CD4-positive, alpha-beta T cell treated with Interleukin-17A for 4 hours (primary cell): ENCODE measurements at places on chromosomes 3 and 15.

- peak; percentile 53 for DNase-seq
Measured at GRCh38 chr15:44194323-44195150, 534 bp downstream of the FRMD5 start.

DNA sequence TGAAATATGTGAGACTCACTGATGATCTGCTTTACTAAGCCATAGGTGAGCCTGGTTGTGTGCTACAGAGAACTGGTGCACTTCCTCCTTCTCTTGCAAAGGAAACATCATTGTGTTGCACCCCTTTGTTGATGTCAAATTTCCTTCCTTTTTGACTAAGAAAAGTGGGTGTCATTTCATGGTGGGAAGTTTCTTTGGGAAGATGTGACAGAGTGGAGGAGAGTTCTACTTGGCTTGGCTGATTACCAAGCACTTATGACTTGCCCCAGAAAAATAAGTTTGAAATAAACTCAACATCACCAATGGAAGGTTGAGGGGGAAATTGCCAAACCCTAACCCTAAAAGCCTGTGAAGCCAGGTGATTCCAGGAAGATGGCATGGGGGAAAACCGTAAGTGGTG, 53.5 kb upstream of the KIF23 start:
- DNase-seq, result no peak

DNA sequence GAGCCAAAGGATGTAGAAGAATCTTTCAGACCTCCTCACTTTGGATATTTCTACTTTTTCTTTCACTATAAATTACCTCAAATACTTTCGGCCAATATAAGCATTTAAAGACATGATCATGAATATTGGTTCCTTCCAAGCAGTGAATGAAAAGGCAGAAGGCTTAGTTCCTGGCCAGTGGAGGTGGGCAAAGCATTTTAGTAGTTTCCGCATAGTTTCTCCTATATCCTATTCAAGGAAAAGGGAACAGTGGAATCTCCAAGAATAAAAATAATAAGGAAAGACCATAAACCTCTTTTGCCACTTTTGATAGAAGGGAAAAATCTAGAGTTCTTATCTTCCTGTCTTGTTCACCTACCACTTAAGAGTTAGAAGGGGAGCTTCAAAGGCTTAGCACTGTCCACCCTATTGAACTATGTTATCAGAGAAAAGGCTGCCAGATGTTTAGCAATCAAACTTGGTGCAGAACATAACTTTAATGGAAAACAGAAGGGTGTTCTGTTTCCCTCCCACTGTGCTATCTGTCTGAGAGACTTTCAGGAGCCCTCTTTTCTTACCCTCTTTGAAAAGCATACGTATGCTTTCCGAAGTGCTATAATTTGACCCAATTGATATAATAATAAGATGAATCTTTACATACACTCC, 155.6 kb upstream of the DPH6 start:
- no peak for DNase-seq

DNA sequence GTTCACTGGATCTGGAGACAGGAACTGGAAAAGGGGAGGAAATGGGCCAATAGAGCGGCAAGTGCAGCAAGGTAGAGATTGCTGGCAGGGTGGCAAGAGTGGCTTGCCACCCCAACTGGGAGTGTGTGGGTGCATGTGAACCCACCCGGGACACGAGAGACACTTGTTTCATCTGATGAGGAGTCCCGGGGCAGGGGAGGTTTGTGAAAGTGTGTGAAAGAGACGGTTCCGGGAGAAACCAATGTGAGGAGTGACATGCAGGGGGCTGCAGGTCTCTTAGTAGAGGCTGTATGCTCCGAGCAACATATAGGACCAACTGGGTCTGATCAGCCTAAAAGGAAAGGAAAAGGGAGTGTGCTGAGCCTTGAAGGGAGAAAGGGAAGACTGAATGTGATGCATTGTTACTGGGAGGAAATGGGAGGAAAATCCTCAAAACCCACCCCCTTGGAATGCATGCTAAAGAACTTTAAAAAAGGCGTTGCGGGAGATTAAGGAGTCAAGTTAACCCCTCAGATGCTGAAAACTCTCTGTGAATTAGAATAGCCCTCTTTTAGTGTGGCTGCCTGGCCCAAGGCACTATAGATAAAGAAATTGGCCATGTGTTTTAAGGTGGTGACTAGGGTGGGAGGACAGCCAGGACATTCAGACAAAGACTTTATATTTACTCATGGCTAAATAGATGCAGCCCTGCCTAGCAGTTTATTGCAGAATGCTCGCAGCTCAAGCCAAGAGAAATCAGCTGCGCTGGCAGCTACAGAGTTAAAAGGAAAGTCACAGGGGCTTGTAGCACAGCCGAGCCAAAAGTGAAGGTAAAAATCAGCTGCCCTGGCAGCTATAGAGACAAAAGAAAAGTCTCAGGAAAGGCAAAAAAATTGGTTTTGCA, 9.1 kb upstream of the SLC9C1 start:
- peak; percentile 15 for DNase-seq

GRCh38 chr3:45795882-45796765, at the start of gene SLC6A20:
Gene SLC6A20, minus strand, starts transcription at chr3:45796536. Its CDS starts 117 bp downstream, at chr3:45796419.
- peak; percentile 13 for DNase-seq

GRCh38 chr15:67998599-67999133, 55.4 kb upstream of the PIAS1 start:
- no peak for DNase-seq

DNA sequence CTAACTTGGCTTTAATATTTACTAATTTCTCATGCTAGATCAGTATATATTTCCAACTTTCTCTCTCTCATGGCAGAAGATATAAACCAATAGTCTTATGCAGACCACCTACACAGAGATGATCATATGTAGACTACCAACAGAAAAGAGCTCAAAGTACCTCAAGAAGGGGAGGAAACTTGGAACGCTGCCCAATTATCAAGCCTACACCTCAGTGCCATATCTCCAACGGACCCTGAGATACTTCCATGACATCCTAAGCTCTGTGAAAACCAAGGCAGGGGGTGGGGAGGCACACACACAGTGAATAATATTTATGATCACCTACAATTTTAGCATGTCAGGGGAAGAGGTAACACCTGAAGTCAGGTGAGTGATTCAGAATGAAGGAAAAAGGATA, 100.6 kb downstream of the STAG1 start:
- no peak for DNase-seq
